ENCODE measurements at places on chromosomes 16 and 17. TPM values are rescaled to one million over a fixed set of nuclear protein-coding genes. Genes with fewer than 3 reads are reported as not detected.

GRCh38 chr17:57927048-57927723 lies 28.0 kb downstream of the CUEDC1 start:
- DNase-seq: peak; percentile 81

- DNase-seq: no peak
These were observed 22.0 kb upstream of the GINS2 start for GRCh38 chr16:85710732-85711131.

- peak; percentile 71 for DNase-seq
These were observed 45.9 kb downstream of the SOCS3 start for GRCh38 chr17:78313735-78314648.

ITGA2B gene
- 0.60 TPM for total RNA-seq

- peak; percentile 96 for DNase-seq
These were observed 53.7 kb downstream of the SF3B3 start for GRCh38 chr16:70577256-70577698.

DNA sequence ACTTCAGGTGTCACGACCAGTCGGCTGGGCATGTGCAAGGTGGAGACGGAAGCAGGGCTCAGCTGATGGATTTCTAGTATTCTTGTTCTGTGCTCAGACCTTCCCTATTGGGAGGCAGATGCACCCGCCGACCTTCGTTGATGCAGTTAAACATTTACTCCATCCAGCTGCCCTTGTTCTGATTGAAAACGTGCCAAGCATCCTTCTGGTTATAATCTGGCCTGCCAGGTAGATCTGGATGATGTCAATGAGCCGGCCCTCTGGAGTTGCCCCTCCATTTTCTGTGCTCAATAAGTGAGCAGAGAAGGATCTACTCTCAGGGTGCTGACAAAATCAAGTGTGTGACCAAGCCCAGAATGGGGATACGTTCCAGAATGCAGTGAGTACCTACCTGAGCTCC lies 38.3 kb downstream of the CCDC182 start:
- no peak for DNase-seq

CBLN1 gene
- total RNA-seq: not detected

DNA sequence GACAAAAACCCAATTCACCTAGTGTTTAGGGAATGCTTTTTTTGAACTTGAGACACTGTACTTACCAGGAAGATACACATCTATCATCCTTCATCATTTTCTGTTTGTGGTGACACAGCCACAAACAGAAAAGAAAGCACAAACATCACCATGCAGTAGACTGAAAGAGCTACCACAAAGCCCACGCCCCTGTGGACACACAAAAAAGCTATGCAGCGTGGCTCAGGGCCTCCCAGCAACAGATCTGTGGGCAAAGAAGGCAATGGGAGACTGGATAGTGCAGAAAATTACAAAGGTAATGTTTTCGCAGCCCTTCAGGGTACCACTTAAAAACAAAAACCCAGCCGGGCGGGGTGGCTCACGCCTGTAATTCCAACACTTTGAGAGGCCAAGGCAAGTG lies 9.6 kb downstream of the COTL1 start:
- no peak for DNase-seq

DNA sequence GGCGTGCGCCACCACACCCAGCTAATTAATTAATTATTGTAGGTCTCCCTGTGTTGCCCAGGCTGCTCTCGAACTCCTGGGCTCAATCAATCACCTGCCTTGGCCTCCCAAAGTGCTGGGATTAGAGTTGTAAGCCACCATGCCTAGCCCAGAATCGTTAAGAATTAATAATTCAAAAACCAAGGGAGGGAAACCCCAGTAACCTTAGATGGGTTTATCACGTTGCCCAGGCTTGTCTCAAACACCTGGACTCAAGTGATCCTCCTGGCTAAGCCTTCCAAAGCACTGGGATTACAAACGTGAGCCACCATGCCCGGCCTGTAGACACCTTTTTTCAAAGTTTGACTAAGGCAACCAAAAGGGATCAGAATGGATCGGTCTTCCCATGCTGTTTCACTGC lies 21.6 kb downstream of the CD300LF start:
- no peak for DNase-seq

DNA sequence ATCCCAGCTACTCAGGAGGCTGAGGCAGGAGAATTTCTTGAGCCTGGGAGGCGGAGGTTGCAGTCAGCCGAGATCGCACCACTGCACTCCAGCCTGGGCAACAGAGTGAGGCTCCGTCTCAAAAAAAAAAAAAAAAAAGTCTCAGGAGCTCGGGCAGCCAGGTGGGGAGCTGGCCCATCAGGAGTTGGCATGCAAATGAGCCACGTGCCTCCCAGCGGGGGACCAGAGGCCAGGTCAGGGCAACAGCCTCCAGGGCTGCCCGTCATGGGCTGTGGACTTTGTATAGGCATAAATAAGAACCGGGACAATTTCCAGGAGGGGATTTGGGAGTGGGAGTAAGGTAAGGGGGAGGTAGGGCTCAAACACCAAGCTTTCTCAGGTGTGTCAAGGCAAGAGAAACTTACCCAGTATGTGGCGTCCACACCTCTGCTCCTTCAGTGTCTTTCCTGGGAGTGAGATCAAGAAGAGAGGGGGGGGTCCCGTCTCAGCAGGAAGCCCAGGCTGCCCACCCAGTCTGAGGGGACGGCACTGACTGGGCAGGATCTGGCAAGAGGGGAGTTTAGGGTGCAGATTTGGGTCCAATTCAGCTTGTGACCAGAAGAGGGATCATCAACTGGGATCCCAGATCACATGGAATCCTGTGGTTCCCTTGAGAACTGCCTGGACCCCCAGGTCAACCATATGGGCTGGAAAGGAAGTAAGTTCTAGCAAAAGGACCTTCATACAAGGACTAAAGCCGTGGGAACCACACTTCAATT lies 22.3 kb upstream of the G6PC1 start:
- DNase-seq: peak; percentile 30

TPSG1 gene
- total RNA-seq: not detected

GAN gene
- 11.6 TPM for total RNA-seq

- no peak for DNase-seq
These were observed 23.7 kb downstream of the YPEL2 start for GRCh38 chr17:59355030-59355701.

- DNase-seq: no peak
These were observed 74.4 kb downstream of the WSB1 start for GRCh38 chr17:27368151-27368795.

MYH10 gene
- 149 TPM for total RNA-seq

NAA38 gene
- 27.2 TPM for total RNA-seq

KRTAP4-5 gene
- total RNA-seq: not detected

- no peak for DNase-seq
These were observed 2.1 kb downstream of the CHAD start for GRCh38 chr17:50466371-50467113.

NR1D1 gene
- not detected for total RNA-seq

FAM171A2 gene
- 2.7 TPM for total RNA-seq

DNA sequence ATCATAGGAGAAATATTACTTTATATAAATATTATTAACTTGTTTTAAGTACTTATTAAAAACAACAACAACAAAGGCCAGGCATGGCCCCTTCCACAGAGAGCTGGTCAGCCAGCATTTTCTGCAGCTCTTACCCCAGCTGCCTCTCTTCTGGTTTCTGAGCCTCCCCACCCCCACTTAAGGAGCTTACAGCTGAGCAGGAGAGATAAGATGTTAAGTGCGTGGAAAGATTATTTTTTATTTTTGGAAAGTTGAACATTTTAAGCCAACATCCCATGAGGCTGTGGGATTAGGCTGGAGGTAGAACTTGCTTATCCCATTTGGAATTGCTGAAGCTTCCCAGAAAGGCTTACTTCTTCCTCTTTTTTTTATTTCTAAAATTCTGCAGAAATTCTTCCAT lies 401.2 kb downstream of the SEC14L1 start:
- DNase-seq: no peak

DNA sequence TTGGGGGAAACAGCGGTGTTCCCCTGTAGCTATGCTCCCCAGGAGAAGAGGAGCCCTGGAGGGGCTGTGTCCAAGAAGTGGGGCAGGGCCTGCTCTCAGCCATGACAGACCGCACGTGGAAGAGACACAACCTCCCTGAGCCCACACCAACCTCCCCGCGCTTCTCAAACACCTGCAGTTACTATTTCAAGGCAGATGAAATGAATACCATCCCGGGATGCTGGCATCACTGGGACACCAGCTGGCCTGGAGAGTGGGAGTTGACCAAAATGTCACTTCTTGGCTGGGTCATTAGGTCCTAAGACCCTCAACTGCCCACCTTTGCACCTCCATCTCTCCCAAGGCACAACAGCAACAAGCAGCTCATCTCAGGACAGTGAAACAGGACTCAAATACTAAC lies 32.0 kb downstream of the SPHK1 start:
- DNase-seq: no peak

DNA sequence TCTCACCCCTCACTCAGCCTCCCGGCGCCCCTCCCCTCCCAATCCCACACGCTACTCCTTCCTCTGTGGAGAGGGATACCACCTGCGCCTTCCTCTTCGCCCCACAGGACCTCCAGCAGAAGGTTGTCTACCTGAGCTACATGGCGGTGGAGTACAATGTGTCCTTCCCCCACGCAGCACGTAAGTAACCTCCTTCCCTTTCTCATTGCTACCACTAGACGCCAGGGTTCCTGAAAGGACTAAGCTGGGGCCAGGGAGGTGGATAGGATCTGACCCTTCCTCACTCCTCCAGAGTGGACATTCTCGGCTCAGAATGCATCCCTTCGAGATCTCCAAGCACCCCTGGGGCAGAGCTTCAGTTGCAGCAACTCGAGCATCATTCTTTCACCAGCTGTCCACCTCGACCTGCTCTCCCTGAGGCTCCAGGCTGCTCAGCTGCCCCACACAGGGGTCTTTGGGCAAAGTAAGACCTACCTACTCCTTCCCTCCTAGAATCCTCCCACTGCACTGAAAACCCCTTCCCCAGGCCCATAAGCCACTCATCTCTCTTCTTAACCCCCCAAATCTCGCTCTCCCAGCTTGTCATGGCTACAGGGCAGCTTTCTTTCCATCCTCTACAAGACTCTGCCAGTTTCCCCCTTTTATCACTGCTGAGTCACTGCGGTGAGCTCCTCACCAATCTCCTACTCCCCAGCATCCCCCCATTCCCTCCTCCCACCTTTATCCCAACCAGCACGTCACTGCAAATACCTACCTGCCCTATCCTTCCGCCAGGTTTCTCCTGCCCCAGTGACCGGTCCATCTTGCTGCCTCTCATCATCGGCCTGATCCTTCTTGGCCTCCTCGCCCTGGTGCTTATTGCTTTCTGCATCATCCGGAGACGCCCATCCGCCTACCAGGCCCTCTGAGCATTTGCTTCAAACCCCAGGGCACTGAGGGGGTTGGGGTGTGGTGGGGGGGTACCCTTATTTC lies 1.5 kb downstream of the CD68 start:
- no peak for DNase-seq

DNA sequence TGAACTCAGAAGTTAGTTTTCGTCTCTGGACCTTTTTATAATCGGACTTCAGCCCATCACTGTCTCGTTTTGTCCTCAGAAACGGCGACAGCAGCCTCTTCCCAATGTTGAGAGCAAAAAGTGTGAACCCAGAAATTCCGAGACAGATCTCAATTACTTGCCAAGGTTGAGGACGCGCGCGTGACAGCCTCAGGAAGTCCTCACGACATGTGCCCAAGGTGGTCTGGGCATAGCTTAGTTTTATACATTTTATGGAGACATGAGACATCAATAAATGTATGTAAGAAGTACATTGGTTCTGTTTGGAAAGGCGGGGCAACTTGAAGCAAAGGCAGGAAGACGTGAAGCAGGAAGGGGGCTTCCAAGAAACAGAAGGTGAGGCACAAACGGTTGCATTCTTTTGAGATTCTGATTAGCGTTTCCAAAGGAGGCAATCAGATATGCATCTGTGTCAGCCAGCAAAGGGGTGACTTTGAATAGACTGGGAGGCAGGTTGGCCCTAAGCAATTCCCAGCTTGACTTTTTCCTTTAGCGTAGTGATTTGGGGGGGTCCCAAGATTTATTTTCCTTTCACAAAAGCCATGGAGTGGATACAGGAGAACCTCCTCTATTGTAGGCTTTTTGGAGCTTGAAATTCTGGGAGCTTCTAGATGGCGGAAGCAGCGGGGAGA lies 583 bp upstream of the ZNF747 start:
- DNase-seq: no peak

GRCh38 chr17:13592427-13592826 lies 9.3 kb downstream of the HS3ST3A1 start:
- DNase-seq: no peak

- DNase-seq: no peak
These were observed 4.5 kb downstream of the TMEM114 start for GRCh38 chr16:8585857-8586256.

COX4I1 gene
- 349 TPM for total RNA-seq

- no peak for DNase-seq
These were observed 2.2 kb upstream of the CDH5 start for GRCh38 chr16:66364117-66364958.

DNA sequence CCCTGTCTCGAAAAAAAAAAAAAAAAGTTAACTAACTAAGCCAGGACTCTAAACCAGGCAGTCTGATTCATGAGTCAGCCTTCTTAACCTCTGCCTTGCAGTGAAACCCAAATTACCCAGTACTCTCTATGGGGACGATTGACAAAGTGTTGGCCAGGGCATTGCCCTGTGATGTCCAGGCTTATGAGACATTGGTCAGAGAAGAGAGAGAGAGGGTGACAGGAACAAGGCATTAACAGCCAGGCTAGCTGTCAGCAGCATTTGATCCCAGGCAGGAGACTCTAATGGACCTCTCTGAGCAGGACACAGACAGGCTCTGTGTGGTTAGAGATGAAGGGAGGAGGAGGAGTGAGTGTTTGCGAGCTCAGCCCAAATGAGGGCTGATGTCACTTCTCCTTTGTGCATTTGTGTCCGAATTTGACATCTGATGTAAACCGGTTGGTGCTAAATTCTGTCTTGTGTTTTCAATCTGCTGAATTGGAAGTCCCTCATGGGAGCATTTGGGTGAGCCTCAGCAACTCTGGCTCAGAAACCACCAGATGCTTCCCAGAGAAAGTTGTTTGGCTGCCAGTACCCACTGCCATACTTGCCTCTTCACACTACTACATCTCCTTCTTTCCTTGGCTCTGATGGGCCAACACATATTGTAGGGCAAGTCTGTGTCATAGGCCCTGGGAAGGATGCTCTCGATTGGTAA lies 4.3 kb upstream of the MYL4 start:
- peak; percentile 89 for DNase-seq

RPL19 gene
- total RNA-seq: 1,811 TPM

DNA sequence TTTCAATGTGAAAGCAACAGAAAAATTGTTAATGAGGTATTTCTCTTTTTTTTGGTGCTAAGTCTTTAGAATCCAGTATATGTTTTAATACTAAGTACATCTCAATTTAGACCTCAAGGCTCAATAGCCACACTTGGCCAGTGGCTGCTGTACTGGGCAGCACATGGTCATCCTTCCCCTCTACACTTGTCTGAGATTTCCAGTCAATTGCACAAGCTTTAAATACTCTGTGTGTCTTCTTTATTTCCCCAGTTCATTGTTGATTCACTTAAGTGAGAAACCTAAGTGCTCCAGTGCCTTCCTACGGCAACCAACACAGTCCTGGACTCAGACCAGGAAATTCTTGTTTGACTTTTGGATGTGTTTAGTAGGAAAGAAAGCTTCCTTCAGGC lies 62.2 kb downstream of the TNRC6C start:
- DNase-seq: peak; percentile 34
